ENCODE measurements at places on chromosomes 4 and X.
A peak's percentile ranks its signal among the peaks of the same experiment; 100 is the strongest.

- peak; percentile 23 for DNase-seq
Measured at GRCh38 chrX:96002431-96002830, 682.2 kb upstream of the DIAPH2 start.

DNA sequence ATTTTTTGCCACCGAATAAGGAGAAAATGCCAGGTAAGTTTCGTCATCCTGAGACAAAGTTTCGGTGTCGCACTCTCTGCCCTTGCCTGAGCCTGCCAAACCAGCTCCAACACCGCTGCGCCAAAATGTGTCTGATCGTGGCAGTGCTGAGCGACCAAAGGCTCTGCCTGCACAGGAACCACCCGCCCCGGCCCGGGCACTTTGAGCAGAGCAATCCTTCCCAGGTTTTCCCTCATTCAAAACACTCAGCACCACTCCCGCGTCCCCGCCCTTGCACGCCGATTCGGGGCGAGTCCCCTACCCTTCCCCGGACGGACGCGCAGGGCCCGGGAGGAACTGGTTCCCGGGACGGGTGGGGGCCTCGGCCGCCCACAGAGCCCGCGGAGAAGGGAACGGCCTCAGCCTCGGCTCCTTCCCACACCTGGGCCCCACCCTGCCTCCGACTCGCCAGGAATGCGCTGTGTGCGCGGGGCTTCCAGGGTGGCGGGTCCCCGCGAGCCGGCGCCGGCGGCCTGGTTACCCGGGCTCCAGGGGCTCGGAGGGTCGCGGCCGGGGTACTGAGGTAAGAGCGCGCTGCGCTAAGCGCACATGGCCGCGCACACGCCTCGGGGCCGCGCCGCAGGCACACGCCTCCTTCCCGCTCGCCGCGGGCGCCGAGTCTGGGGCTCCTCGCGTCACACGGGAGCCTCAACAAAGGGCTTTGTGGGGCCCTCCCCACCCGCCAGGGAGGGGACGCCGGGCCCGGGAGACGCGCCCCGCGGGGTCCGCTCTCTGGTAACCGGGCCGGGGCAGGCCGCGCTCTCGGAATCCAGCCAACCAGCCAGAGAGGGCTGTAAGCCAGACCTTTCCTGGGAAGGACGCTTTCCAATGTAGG, at the start of gene C4orf36:
Gene C4orf36, minus strand, starts transcription at position 661 of the 874 bp plus-strand sequence. CDS start 902 bp downstream, outside the sequence.
- DNase-seq, result peak; percentile 74

GRCh38 chr4:93495346-93495745, 333.2 kb upstream of the ATOH1 start:
- DNase-seq, result no peak

GRCh38 chr4:104418286-104418685, 76.4 kb downstream of the CXXC4 start:
- no peak for DNase-seq

DNA sequence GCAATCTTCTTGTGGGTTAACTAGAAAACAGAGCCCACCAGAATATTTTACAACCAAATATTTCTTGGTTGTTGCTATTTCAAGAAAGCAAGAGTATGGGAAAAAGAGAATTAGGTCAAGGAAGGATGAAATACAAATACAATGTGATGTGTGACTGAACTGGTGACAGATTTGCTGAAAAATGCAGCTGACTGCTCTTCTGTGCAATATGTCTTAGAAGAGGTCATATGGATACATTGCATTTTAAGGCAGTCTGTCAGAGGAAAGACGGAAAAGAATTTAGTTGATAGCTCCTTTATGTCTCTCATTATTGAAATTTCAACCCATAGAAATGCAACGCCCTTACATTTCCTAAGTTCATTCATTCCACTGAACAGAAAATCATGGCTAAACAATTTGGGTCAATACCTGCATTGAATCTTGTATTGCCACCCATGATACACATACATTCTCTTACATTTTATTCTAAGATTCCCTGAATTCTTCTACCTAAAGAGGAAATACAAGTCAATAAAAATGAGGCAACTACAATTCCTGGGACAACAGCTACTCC, 423.1 kb downstream of the ADAM29 start:
- no peak for DNase-seq

- DNase-seq, result no peak
Measured at GRCh38 chr4:159398236-159398638, 295.4 kb downstream of the RAPGEF2 start.

DNA sequence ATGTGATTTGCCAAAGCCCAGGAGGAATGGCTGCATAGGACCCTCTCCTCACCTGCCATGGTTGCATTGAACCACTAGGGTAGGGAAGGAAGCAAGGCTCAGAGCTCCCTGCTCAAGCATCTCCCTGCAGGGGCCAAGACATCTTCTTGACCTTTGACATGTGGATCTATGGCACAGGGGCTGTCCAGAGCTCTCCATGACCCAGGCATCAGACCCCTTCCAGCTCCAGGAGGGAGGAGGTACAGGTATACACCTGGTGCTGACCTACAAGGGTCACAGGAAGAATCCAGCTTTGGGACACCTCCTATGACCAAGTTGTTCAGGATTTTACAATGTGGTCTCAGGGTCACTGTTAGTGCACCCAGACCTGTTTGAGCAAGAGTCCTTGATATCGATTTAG, 23.2 kb upstream of the ASMTL start:
- DNase-seq, result no peak

DNA sequence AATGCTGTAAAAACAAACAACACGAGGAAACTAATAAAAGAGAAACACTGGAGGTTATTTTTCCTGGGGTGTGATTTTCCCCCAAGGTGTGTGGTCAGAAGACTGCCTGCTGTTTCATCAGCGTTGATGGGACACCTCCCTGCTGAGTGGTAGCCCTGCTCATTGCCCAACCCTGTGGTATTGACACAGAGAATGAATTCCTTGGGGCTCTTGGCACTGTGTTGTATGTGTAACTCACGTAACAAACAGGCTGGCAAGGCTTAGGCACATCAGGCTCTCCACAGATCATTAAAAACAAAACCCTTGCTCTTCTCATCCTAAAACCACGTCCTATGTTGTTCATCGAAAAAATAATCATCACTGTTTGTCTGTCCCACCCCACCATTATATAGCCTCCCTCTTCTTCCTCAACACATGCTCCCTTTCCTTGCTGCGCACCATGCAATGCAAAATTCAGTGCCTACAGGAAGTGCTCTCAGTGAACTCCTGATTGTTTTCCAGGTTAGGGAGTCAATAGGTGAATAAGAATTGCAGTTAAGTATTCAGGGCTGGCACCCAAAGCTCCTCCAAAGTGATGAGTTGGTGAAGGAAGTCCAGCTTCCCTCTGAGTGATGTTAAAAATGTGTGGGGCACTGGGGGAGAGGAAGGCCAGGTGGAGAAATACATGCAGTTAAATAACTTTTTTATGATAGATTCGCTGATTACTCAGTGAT, 11.4 kb upstream of the PUDP start:
- no peak for DNase-seq

- DNase-seq, result no peak
Measured at GRCh38 chrX:15233416-15234015, 36.4 kb downstream of the ASB9 start.

GRCh38 chrX:17247144-17247543, 127.9 kb upstream of the NHS start:
- DNase-seq, result no peak

DNA sequence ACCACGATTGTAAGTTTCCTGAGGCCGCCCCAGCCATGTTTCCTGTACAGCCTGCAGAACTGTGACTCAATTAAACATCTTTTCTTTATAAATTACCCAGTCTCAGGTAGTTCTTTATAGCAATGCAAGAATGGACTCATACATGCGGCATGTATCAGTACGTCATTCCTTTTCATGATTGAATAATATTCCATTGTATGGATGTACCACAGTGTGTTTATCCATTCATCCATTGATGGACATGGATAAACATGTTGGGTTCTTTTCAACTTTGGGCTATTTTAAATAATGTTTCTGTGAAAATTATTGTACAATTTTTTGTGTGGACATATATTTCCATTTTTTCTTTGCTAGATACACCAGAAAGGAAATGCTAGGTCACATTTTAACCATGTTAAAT, 99.2 kb upstream of the IGSF1 start:
- DNase-seq, result no peak

DNA sequence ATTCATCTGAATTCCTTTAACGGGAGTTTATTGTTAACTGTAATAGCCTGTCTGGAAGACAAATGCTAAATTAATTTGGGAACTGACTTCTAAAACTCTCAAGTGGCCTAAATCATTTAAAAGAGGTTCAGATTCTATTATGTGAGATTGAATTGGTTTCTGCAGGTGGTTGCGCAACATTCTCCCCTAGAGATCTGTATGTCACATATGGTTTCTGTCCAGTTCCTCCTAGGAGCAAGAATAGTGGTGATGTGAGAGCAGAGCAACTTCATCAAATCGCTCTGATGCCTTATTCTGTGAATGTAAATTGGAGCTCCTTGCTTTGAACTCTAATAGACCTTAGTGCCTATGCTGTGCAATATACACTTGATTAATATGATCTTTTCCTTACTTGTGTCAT, 144.6 kb upstream of the GPR101 start:
- no peak for DNase-seq

DNA sequence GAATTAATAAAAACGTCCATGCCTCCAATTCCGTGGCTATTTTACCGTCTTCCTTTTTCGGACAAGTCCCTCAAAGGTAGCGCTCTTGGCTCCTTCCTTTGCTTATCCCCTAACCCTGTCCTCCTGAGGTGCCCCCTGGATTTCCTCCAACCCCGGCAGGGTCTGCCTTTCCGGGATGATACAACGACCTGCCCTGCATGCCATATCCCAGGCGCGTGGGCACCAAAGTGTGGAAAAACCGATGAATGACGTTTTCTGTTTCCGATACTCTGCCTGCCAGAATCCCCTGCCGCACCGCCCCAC, 706 bp upstream of the CSTF2 start:
- DNase-seq, result peak; percentile 28

- no peak for DNase-seq
Measured at GRCh38 chr4:17385403-17385802, 126.5 kb downstream of the QDPR start.

DNA sequence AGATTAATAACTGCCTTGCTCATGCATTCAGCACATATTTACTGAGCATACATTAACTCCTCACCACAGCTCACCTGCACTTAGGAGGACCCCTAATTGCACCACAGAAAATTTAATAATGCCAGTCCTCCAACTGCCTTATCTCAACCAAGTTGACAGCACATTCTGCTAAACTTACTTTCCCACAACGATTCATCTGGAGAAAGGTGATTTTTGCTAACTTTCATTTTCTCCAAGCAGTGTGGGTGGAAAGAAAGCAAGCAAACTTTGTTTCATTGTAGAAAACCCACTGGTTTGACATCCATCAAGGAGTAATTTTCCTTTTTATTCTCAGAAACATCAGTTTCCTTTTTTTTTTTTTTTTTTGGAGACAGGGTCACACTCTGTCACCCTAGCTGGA, 49.1 kb downstream of the RASGEF1B start:
- no peak for DNase-seq

DNA sequence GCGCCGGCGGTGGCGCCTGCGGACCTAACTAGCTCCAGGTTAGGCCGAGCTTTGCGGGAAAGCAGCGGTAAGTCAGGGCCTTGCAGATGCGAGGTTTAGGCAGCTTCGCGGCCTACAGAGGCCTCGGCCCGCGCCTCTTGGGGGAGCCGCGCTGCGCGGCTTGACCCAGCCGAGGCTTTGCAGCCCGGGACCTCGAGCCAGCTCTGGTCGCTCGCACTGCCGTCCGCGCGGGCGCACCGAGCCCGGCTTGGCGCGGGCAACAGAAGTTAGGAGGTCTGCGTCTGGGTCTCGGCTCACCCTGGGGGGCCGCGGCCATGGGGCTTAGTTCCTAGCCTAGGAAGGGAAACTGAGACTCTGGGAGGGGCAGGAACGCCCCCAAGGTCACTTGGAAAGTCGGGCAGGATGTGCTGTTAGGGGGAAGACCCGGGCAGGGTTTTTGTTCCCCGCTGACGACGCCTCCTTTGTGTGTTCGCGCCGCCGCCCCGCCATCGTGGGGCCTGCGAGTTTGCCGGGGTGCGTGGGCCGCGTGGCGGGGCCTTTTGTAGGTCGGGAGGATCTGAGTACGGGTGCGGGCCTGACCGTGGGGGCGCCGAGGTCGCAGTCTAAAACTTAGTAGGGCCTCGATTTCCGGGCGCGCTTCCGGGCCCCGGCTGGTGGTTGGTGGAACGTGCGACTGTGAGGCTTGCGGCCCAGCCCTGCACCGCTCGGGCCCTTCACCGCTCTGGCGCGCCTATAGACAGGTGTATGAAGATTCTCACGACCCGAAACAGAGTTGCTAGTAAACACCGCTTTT, 482 bp downstream of the RNF4 start:
- peak; percentile 47 for DNase-seq

DNA sequence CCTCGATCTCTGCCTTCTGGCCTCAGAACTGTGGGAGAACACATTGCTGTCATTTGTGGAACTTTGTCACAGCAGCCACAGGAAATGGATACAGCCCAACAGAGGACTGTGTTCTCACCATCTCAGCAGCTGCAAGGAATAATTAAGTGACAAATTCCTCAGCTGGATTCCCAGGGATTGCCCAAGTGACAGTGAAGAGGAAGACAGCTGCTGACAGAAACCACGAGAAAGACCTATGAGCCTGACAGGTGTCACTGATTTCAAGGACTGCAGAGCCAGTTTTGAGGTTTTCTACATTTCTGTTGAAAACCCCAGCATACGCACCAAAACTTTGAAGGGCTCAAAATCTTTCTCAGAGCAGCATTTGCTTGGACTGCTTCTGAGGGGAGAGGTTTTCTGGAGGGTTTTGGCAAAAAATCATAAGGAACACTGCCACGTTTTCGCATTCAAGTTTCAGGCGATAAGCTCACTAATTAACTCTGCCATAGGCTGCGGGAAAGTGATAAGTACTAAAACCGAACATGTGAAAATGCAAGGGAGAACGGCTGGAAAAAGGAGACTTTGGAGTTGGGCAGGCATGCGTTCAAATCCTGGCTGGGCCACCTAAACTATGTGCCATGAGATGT, 88.8 kb downstream of the DRD5 start:
- no peak for DNase-seq

DNA sequence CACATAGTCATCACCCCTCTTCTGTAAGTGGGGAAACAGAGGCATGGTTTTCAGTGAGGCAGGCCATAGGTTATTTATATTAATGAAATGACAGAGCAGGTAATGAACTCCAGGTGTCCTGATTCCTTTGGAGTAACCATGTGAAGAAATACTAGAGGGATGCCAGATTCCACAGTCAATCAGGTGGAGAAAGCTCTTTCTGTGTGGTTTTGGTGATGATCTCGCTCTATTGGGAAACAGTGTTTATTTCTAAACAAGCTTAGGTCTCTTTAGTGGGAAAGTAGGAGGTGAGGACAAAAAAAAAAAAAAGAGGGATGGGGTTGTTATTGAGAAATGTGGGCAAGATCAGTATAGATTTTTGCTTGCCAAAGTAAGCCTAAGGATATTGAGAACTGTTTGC, 12.2 kb downstream of the DOCK11 start:
- no peak for DNase-seq

Measured in ovary (tissue), 10 donors.